ENCODE measurements at places on chromosomes 5 and 9. TPM values are rescaled to one million over a fixed set of nuclear protein-coding genes. Genes with fewer than 3 reads are reported as not detected.

CDH9 gene
- 21.8 TPM for polyA plus RNA-seq

- DNase-seq, result no peak
Observed at GRCh38 chr9:82539146-82539545, 523.8 kb downstream of the RASEF start.

DNA sequence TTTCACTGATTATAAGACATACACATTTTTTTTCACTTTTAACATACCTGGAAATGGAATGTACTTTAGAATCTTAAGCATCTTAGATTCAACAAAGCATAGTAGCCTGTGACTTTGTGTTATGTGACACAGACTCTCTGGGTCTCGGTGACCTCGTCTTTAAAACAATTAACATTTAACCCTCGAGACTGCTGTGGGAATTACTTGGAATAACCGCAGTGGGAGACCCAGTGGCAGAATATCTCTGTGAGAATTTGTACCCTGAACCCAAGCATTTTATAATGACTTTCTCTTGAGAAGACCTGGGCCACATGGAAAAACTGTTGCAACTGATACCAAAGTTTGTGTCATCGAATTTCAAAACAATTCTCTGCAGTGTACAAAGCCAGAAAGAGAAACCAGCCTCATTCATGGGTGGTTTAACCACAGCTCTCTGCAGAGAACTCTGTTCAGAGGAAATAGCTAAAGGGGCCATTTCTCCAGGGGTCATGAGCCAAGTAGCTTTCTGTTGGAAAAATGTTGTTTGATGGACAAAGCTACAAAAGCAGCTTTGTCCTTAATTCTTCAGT is 10.0 kb upstream of the RETREG1 start:
- no peak for DNase-seq

GRCh38 chr9:38746303-38746702 is 26.4 kb upstream of the FAM240B start:
- no peak for DNase-seq

DNA sequence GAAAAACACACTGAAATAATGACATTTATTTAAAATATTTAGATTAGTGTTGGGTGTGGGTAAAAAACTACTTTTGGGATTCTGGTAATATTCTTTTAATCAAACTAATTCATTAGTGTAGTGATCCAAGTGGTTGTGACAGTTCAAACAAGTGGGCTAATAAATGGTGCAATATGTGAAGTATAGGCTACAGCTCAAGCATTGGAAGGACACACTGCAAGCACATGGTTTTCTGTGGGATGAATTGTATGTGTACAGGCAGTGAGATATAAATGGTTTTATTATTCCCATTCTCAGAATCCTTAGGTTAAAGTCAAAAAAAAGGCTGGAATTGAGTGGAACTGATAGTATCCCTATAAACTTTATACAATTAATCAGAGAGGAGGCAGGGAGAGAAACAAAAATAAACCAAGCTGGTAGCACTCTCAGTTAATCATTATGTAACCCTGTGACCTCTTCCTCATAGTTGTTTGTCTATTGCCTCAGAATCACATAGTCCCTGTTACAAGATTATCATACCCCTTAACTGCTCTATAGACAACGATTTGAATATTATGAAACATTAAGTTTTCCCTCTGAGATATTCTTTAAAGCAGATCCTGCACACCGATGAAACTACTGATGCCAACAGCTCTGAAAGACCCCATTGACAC is 1755.4 kb upstream of the ACO1 start:
- DNase-seq, result peak; percentile 10

- DNase-seq, result peak; percentile 14
Observed at GRCh38 chr5:60959156-60959555, 14.2 kb downstream of the NDUFAF2 start.

DNA sequence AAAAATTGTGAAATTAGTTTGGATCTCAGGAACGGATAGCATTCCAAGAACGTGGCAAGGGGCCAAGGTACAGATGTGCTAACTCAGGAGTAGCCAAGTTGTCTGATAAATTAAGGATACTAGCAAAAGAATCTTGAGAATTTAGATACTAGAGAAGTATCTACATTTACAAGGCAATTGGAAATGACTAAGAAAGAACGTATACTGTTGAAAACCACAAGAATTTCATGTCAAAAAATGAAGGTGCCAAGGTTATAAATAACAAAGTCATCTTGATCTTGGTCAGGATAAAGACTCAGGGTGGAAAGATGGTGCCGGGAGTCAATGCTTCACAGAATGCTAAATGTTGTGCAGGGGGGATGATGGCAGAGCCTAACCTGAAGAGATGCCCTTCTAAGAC is 19.2 kb downstream of the CAPSL start:
- DNase-seq, result no peak

DNA sequence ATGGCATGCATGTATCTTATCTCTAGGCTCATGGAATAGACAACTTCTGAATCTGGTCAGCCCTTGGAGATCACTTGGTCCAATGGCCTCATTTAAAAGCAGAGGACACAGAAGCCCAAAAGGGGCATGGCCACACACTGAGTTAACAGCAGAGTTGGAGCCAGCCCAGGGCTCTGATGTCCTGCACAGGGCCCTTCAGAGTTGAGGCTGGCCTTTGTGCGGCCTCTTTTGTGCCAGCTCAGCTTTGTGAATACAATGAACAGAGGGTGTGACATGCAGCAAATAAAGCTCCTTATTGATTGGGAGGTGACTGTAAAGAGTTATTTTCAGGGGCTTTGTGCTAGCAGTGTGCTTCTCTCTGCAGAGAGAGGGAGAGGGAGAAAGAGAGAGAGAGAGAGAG is 150.1 kb upstream of the STK32A start:
- no peak for DNase-seq
